ENCODE measurements at places on chromosomes 11 and 22. TPM values are rescaled to one million over a fixed set of nuclear protein-coding genes. Genes with fewer than 3 reads are reported as not detected.

The WT1 gene
- total RNA-seq = not detected

The XKR3 gene
- not detected for total RNA-seq

The KRTAP5-1 gene
- not detected for total RNA-seq

The SWAP70 gene
- total RNA-seq = 7.3 TPM

The SCARF2 gene
- total RNA-seq = 0.33 TPM

The MS4A4A gene
- total RNA-seq = not detected

The OR51B4 gene
- not detected for total RNA-seq

The EMID1 gene
- not detected for total RNA-seq

The OR52E8 gene
- not detected for total RNA-seq

The FGF19 gene
- not detected for total RNA-seq

GRCh38 chr22:29040385-29041275 lies 21.0 kb downstream of the C22orf31 start:
- no peak overlapping the region for H3K27ac ChIP-seq
- H3K4me3 ChIP-seq = no peak overlapping the region
- H3K36me3 ChIP-seq = no peaks in the 10 kb centered on the region

GRCh38 chr22:34055525-34056200 lies 135.4 kb upstream of the LARGE1 start:
- DNase-seq = no peak
- H3K27me3 ChIP-seq = no peaks in the 10 kb centered on the region
- no peak overlapping the region for H3K4me3 ChIP-seq
- H3K27ac ChIP-seq = no peak overlapping the region
- no peaks in the 10 kb centered on the region for H3K4me1 ChIP-seq

DNA sequence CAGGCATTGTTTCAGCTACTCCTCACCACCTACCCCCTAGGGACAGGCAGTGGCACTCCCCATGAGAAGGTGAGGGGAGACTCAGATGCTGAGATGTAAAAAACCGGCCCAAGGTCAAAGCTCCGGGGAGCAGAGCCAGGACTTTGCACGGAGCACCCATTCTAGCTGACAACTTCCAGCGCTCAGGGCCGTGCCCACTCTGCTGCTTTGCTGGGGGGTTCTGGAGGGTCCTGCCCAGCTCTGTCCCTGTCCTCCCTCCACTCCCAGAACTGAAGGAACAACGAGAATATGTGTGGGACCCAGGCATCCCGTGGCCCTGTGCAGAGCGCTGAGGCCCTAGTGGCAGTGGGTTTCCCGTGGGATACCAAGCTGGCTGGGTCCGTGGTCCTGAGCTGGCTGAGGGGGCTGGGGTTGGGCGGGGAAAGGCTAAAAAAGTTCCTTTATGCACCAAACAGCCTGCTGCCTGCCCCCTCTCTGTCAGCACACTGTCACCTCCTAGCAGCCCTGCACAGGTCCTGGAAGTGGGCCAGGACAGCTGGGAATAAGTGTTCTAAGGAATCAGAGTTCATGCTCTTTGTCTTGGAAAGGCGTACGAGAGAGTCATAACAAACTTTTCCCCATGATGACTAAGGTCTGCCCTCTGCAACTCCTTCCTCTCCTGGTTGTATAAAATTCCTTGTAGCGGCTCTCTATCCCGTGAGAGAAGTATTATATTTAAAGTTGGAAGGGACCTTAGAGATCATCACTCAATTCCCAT lies 1.9 kb downstream of the MS4A10 start:
- no peaks in the 10 kb centered on the region for H3K4me1 ChIP-seq
- DNase-seq = no peak
- no peaks in the 10 kb centered on the region for H3K36me3 ChIP-seq
- no peak overlapping the region for H3K4me3 ChIP-seq
- no peak overlapping the region for H3K27ac ChIP-seq

DNA sequence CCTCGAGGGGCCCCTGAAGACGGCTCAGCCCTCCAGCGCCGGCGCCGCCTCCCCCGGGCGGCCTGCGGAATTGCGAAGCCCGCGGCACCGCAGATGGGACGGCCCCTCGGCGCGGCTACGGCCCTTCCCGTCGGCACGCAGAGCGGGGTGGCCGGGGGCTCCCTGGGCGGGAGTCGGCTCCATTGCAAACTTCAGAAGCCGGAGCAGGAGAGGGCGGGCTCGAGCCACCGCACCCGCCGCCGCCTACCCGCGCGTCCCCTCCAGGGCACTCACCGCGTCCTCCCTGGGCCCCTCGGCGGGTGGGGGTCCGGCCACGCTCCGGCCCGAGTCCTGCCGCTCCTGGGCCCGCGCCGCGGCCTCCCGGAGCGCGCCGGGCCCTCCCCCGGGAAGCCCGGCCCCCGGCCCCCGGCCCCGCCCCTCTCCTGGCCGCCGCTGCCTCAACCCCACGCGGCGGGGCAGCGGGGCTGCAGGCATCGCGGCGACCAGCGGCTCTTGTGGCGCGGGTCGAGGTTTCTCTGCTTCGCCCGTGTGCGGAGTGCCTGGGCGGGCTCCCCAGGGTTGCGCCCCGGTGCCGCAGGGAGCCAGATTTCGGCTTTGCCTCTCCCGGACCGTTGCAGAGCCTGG lies at the start of gene PACSIN3:
TSS of gene PACSIN3 (minus strand) at position 359 of the 624 bp plus-strand sequence. CDS start 3,707 bp downstream, outside the sequence.
- peaks cover 33% of the 10 kb centered on the region for H3K27me3 ChIP-seq
- H3K4me1 ChIP-seq = peaks cover 5% of the 10 kb centered on the region
- peak within 1 kb of the TSS; percentile 76 for H3K27ac ChIP-seq
- H3K4me3 ChIP-seq = peak within 1 kb of the TSS; percentile 81
- no peaks in the 10 kb centered on the region for H3K36me3 ChIP-seq

DNA sequence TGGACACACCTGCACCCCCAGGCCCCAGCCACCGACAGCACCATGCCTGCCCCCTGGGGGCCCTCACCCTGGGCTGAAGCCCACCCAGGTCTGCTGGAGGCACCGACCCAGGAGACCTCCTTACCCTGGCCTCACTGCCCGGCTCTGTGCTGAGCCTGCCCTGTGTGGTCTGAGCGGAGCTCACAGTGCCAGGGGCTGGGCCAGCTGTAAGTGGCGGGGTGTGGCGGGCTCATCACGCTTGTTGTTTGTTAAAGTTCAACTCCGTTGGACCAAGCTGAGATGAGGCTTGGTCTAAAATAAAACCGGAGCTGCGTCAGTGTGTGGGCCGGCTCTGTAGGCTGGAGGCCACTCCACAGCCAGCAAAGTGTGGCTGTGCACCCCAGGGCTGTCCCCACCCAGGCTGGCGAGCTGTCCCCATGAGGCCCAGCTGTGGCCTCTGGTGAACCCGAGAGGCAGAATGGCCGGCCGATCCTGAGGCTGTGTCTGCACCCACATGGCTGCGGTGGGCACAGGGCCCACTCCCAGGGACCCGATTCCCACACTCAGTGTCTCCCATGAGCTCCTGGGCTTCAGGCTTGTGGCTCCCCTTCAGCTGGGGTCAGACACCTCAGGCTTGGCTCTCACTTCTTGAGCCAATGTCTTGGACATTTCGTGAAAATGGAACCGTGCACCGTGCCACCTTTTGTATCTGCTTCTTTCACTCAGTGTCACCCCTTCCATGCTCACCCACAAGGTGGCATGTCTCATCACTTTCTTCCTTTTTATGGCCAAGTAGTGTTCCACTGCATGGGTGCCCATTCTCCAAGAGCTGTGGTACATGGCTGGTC lies 137.9 kb downstream of the CTTN start:
- H3K4me1 ChIP-seq = no peaks in the 10 kb centered on the region
- H3K4me3 ChIP-seq = no peak overlapping the region
- no peak for DNase-seq
- H3K36me3 ChIP-seq = no peaks in the 10 kb centered on the region

- H3K36me3 ChIP-seq = no peaks in the 10 kb centered on the region
- no peak for DNase-seq
- no peak overlapping the region for H3K27ac ChIP-seq
- no peaks in the 10 kb centered on the region for H3K27me3 ChIP-seq
- no peak overlapping the region for H3K4me3 ChIP-seq
These were observed 5.7 kb downstream of the TMEM25 start for GRCh38 chr11:118536726-118537125.

GRCh38 chr11:1513326-1514296 lies 27.0 kb upstream of the MOB2 start:
- no peak overlapping the region for H3K4me3 ChIP-seq
- no peaks in the 10 kb centered on the region for H3K27me3 ChIP-seq
- peaks cover 2% of the 10 kb centered on the region for H3K4me1 ChIP-seq
- no peaks in the 10 kb centered on the region for H3K36me3 ChIP-seq
- DNase-seq = no peak
- H3K27ac ChIP-seq = no peak overlapping the region

DNA sequence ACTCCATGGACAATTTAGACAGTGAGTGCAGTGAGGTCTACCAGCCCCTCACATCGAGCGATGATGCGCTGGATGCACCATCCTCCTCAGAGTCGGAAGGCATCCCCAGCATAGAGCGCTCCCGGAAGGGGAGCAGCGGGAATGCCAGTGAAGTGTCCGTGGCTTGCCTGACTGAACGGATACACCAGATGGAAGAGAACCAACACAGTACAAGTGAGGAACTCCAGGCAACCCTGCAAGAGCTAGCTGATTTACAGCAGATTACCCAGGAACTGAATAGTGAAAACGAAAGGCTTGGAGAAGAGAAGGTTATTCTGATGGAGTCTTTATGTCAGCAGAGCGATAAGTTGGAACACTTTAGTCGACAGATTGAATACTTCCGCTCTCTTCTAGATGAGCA lies 51.4 kb downstream of the SPECC1L start:
- DNase-seq = no peak
- no peak overlapping the region for H3K27ac ChIP-seq
- H3K27me3 ChIP-seq = no peaks in the 10 kb centered on the region
- peaks cover 30% of the 10 kb centered on the region for H3K36me3 ChIP-seq
- H3K4me3 ChIP-seq = no peak overlapping the region

GRCh38 chr22:28017859-28018258 lies 98.8 kb upstream of the PITPNB start:
- no peak overlapping the region for H3K27ac ChIP-seq
- no peak for DNase-seq
- no peaks in the 10 kb centered on the region for H3K27me3 ChIP-seq
- H3K4me3 ChIP-seq = no peak overlapping the region

- no peak for DNase-seq
- H3K4me3 ChIP-seq = no peak overlapping the region
- peaks cover 12% of the 10 kb centered on the region for H3K27me3 ChIP-seq
- H3K27ac ChIP-seq = no peak overlapping the region
- H3K4me1 ChIP-seq = peaks cover 8% of the 10 kb centered on the region
- H3K36me3 ChIP-seq = no peaks in the 10 kb centered on the region
These were observed 82.4 kb upstream of the ANO1 start for GRCh38 chr11:69995697-69996096.

- no peak for DNase-seq
- H3K4me1 ChIP-seq = peaks cover 4% of the 10 kb centered on the region
- H3K36me3 ChIP-seq = no peaks in the 10 kb centered on the region
- no peak overlapping the region for H3K27ac ChIP-seq
These were observed 5.4 kb upstream of the CSDC2 start for GRCh38 chr22:41555325-41555982.

DNA sequence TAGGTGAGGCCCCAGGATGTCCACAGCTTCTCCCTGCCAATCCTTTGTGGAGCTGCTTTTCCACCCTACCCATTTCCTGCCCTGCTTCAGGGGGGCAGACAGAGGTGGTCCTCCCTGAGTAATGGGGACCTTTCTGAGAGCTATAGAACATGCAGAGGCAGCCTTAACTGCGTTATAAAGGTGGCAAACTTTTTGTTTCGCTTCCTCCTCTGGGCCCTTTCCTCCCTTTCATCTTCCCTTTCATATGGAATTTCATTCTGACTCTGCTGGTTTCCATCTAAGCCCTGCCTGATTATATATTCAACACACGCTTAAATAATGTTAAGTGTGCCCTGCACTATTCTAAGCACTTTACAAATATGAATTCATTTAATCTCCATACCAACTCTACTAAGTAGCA lies 169.3 kb upstream of the E2F8 start:
- no peak overlapping the region for H3K4me3 ChIP-seq
- H3K36me3 ChIP-seq = no peaks in the 10 kb centered on the region
- DNase-seq = no peak
- no peak overlapping the region for H3K27ac ChIP-seq
- H3K4me1 ChIP-seq = no peaks in the 10 kb centered on the region

DNA sequence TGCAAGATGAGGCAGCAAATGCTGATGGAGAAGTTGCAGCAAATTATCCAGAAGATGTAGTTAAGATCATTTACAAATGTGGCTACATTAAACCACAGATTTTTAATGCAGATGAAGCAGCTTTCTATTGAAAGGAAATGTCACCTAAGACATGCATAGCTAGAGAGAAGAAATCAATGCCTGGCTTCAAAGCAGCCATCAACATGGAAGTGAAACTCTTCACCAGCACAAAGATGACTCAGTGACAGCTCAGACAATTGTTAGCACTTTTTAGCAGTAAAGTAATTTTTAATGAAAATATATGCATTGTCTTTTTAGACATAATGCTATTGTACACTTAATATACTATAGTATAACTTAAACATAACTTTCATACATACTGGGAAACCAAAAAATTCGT lies 71.4 kb downstream of the FANCF start:
- no peak overlapping the region for H3K4me3 ChIP-seq
- no peaks in the 10 kb centered on the region for H3K27me3 ChIP-seq
- H3K4me1 ChIP-seq = no peaks in the 10 kb centered on the region
- no peak for DNase-seq
- no peaks in the 10 kb centered on the region for H3K36me3 ChIP-seq

- peak within 1 kb of the TSS; percentile 60 for H3K4me3 ChIP-seq
- no peaks in the 10 kb centered on the region for H3K36me3 ChIP-seq
- peaks cover 5% of the 10 kb centered on the region for H3K4me1 ChIP-seq
- peak; percentile 81 for DNase-seq
These were observed at the start of gene LRRC10B for GRCh38 chr11:61507962-61508861. Gene LRRC10B (plus strand): TSS chr11:61508749. CDS start chr11:61508999, 250 bp downstream.

GRCh38 chr22:38694940-38695339 lies 5.8 kb downstream of the JOSD1 start:
- DNase-seq = no peak
- peak overlapping the region; percentile 54 for H3K27ac ChIP-seq
- no peaks in the 10 kb centered on the region for H3K27me3 ChIP-seq
- H3K36me3 ChIP-seq = peaks cover 60% of the 10 kb centered on the region
- H3K4me3 ChIP-seq = no peak overlapping the region

GRCh38 chr22:19062139-19062942 lies 59.9 kb downstream of the DGCR2 start:
- H3K4me1 ChIP-seq = no peaks in the 10 kb centered on the region
- DNase-seq = no peak

DNA sequence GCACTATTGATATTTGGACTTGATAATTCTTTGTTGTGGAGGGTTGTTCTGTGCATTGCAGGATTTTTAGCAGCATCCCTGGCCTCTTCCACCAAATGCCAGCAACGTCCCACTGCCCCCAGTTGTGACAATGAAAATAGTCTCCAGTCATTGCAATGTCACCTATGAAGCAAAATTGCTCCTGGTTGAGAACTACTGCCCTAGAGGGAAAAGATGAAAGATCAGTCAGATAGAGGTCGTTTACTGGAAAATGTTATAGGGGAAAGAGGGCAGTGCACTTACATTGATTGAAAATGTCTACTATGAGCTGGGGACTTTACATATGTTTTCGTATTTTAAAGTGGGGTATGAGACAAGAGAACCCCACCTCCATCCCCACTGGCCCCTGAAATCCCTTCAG lies 77.1 kb upstream of the FAM181B start:
- no peaks in the 10 kb centered on the region for H3K36me3 ChIP-seq
- peaks cover 32% of the 10 kb centered on the region for H3K27me3 ChIP-seq
- no peaks in the 10 kb centered on the region for H3K4me1 ChIP-seq
- H3K4me3 ChIP-seq = no peak overlapping the region
- DNase-seq = no peak

Measured in activated CD4-positive, alpha-beta T cell treated with anti-CD3 and anti-CD28 coated beads, Interleukin-2, amount 10 ng/mL, durations not matched to agents 24 days and 14 days (primary cell).